ENCODE measurements at places on chromosomes 7 and 10.
A peak's percentile ranks its signal among the peaks of the same experiment; 100 is the strongest.

DNA sequence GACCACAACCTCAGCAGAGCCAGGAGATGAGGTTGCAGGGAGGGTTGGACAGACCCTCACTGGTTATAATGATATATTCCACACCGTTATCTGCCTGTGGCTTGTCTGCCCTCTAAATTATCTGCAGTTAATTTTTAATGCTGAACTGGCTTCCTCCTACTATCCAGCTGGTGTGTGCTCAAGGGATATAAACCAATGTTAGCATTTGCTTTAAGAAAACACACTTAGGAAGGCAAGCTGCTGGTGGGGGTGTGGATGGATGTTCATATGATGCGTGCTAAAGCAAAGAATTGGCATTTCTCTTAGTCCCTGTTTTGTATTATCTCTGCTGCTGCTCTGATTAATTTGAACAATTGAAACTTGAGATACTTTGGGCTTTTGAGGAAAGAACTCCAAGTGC lies 132.2 kb upstream of the NPVF start:
- DNase-seq: peak; percentile 35

- no peak for DNase-seq
Observed at GRCh38 chr7:151817315-151817690, 59.6 kb downstream of the PRKAG2 start.

- no peak for DNase-seq
Observed at GRCh38 chr10:127908106-127908958, 1.4 kb downstream of the PTPRE start.

DNA sequence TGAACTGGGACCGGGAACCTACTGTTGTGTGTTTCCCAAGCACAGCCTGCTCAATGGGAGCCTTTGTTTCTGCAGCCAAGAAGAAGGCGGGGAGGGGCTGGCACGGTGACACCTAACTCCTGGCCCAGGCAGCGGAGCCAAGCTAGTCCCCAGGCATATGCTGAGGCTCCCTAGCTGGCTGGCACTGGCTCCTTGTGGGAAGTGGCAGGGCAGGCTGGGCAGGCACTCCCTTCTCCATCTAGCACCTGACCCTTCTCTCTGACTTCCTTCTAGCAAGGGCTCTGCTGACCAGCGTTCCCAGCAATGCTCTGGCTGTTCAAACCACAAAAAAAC lies 325.0 kb downstream of the PLXNA4 start:
- no peak for DNase-seq

- DNase-seq: no peak
Observed at GRCh38 chr10:51288511-51288910, 214.2 kb downstream of the PRKG1 start.

- no peak for DNase-seq
Observed at GRCh38 chr10:88270061-88270808, 312.9 kb downstream of the RNLS start.

GRCh38 chr10:1424648-1425047 lies 312.7 kb downstream of the ADARB2 start:
- no peak for DNase-seq

DNA sequence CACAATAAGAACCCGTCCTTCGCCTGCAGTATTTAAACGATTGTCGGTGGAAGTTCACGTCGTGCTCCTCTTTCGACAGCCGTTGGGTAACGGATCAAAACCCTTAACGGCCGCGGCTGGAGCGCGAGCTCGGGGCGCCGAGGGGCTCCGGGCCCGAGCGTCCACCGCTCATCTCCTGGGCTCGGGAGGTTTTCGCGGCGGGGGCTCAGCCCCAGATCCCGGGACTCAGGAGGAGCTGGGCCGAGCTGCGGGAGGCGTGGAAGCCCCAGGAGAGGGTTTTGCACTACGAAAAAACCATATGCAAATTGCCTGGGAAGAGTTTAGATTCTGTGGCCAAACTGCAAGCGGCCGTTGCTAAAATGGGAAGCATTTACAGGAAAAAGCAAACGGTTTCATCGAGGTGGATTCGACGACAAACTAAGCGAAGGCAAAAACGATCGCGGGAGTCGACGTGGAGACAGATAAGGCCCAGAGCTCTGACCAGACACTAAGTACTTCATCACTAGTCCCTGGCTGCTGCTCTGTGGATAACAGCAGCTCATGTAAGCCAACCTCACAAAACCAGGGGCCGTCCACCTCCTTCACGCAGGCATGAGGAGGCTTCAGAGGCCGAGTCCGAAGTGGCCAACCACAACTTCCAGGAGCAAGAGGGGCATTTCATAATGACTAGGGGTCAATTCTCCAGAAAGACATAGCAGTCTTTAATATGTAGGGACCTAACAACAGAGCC lies 129.7 kb downstream of the MARCHF5 start:
- no peak for DNase-seq

- DNase-seq: no peak
Observed at GRCh38 chr10:125984346-125984745, 88.0 kb downstream of the FANK1 start.

DNA sequence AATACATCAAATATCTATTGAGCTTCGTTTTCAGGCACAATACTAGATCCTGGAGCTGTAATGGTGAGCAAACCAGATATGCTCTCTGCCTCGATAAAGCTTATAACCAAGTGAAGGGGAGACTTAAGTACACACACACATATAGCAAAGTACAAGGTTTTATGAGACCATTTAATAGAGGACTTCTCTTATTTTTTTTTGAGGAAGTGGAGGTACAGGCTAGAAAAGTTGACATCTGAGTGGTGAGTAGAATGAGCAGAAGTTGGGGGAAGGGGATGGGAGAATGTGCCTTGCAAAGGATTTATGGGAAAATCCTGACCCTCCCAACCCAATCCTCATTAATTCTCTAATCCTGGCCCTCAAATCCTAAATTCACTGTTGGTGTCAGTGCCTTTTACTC lies 7.7 kb downstream of the CCDC136 start:
- no peak for DNase-seq

- no peak for DNase-seq
Observed at GRCh38 chr7:68998136-68998535, 600.1 kb upstream of the AUTS2 start.

DNA sequence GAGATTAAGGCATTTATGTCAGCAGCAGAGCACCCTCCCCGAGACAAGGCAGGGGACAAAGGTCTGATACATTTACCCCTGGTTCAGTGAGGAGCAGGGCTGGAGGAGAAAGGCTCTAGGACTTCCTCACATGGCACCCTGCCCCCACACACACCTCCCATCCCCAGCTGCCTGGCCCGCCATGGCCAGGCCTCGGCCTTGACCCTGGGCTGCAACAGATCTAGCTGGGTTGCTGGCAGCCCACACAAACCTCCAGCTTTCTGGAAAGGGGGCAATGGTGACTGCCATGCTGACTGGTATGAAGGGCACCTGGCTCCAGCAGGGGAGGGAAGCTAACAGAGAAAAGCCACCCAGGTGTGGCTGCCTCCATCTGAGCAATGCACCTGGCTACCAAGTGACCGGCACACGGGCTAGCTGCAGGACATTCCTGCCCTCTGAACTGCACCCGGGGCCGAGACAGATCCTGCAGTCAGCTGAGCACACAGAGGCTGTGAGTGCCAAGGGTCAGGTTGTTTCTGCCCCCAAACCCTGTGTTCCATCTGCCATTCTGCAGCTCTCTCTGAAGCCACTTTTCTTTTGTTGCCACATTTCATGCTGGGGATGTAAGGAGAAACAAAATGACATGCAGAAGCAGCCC lies 85.8 kb upstream of the LRRC18 start:
- no peak for DNase-seq

DNA sequence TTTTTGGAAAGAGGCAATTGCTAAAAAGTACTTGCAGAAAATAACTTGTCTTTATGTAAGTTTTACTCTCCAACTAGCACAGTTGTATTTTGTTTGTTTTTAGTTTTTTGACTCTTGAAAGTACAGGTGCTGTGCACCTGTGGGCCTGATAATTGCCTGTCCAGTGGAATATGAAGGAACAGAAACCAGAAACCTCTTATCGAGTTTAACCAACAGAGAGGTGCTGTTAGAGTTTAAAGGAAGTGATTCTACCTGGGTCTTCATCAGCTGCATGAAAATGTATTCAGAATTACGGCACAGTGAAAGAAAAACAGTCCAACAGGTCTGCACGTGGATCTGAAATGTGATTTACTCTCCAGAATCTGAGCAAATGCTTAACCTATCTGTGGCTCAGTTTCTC lies 326.6 kb upstream of the POM121L12 start:
- no peak for DNase-seq

DNA sequence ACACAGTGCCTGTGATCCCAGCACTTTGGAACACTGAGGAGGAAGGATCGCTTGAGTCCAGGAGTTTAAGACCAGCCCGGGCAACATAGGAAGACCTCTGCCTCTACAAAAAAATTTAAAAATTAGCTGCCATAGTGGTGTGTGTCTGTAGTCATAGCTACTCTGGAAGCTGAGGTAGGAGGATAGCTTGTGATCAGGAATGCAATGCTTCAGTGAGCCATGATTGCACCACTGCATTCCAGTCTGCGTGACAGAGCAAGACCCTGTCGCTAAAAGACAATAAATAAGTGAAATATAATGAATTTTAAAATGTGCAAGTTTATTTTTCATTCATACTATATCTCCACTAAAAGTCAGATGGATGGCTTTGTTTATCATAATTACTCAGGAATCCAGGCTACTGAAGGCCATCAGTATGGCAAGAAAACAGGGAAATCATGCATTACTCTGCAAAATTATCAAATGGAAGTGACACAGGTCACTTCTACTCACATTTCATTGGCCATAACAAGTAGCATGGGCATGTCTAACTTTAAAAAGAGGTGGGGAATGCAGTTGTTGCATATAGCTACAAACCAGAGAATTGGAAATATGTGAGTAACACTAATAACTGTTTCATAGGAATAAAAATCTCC lies 32.9 kb upstream of the FAM3C start:
- no peak for DNase-seq

GRCh38 chr7:85412912-85413311 lies 226.1 kb upstream of the SEMA3D start:
- no peak for DNase-seq

DNA sequence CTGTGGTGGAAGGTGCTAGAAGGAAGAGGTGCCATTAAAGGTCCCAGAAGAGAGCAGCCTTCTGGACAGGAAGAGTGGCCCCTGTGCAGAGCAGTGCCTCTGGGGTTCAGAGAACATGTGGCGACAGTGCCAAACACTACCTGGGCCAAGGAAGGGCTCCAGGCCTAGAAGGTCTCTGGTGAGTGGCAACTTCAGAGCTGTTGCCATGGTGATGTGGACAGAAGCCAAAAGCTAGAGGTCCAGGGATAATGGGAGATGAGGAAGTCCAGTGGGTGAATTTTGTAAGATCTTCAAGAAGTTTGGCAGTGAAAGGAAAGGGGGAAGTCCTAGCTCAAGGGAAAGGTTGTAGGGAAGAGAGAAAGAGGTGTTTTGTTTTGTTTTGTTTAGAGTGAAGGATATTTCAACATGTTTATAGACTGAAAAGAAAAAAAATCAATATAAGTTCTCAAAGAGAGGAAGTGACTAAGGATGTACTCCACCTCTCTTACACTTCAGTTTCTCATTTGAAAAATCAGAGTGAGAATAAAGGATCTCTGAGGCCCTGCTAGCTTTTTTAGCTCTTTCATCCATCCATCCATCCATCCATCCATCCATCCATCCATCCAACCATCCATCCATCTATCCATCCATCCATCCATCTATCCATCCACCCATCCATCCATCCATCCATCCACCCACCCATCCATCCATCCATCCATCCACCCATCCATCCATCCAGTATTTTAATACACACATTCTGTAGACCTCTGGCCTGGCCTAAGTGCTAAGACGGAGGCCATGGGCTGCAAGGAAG lies 77.1 kb upstream of the DUSP5 start:
- DNase-seq: no peak

- no peak for DNase-seq
Observed at GRCh38 chr7:1348096-1348822, 111.0 kb downstream of the MICALL2 start.

DNA sequence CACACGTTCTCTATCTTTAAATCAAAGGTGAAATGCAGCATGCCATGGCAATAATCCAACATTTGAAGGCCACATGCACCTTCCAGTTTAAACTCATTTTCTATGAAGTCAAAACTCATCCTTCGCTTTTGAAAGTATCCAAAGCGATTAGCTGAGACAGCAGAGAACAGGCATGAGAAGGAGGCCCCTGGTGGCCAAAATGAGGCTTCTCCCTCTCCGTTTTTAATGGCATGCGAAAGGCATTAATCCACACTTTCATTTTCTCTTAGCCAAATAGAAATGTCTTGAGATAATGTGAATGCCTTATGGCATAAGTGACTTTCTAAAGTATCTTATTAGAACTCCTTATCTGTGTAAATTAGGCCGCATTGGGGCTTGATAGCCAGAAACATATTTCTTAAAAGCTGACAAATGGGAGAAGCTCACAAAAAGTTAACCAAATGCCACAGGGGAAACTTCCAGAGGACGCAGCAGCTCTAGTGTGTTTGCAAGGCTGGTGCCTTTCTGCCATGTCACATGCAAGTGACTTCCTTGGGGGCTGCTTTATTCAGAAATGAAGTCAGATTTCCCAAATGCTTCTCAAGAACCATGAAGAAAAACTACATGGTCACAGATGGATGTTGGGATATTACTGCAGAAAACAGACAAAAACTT lies 1189.6 kb downstream of the SORCS1 start:
- no peak for DNase-seq

GRCh38 chr7:157352516-157352915 lies 15.7 kb downstream of the DNAJB6 start:
- DNase-seq: no peak

DNA sequence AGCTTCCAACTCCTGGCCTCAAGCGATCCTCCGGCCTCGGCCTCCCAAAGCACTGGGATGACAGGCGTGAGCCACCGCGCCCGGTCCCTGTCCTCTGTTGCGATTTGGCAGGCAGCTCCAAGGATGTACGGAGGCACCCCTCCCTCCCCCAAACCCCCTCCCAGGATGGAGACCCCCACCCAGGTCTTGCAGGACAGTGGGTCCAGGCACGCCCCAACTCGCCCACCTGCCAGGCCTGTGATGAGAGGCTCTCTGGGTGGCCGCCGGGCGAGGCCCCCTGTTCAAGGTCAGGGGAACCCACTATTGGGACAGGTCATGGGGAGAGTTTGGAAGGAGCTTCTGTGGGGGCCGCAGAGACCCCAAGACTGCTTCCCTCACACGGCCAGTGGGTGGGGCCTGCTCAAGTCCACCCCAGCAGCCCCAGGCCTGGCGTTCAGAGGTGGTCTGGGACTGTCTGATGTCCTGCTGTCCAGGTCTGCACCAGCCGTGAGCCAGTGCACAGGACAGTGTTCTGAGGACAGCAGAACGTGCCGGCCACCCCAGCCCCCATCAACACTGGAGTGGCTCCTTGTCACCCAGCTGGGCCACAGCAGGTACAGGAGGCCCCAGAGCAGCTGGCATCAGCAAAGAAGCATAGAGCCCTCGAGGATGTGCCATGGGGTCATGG lies 2.5 kb downstream of the ADAP1 start:
- no peak for DNase-seq

- DNase-seq: no peak
Observed at GRCh38 chr10:29591651-29591968, 43.2 kb downstream of the SVIL start.
